ENCODE measurements at places on chromosomes 2 and 18. TPM values are rescaled to one million over a fixed set of nuclear protein-coding genes. Genes with fewer than 3 reads are reported as not detected.

DNA sequence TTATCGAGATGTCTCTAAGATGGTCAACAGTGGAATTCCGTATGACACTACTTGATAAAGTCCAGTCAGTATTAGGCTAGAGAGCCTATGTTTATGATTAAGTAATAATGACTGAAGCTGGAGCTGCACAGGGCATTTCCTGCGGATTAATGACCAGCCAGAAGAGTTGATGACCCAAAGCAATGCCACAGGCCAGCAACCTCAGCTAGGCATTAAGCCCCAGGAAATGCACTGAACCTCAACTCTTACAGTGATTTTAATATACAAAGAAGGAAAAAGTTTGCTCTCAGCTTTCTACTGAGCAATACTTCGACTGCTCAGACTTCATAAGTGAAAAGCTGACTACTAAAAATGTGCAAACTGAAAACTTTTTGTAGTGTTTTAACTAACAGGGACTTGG lies 3.9 kb downstream of the KCTD1 start:
- no peak for DNase-seq

GRCh38 chr2:174495365-174496012 lies 8.7 kb upstream of the GPR155 start:
- DNase-seq: no peak

LTBP1 gene
- total RNA-seq: 41.9 TPM

SERPINB3 gene
- total RNA-seq: not detected

DNA sequence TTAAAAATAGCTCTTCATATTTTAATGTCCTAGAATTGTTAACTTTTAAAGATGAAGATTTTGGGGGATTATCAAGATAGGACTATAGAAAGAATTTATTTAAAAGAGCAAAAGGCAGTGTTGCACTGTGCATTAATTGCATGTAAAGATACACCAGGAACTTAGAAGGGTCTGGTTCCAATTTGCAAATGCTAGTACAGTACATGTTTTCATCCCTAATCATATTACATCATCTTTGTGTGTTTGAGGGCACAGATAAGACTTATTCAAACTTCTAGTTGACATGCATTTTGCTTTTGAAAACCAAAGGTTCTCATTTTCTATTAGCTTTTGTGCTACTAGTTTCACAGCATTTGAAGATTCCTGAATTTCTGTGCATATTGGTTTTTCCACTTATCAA lies 231.7 kb upstream of the LYPD1 start:
- DNase-seq: no peak

CRYBA2 gene
- not detected for total RNA-seq

DNA sequence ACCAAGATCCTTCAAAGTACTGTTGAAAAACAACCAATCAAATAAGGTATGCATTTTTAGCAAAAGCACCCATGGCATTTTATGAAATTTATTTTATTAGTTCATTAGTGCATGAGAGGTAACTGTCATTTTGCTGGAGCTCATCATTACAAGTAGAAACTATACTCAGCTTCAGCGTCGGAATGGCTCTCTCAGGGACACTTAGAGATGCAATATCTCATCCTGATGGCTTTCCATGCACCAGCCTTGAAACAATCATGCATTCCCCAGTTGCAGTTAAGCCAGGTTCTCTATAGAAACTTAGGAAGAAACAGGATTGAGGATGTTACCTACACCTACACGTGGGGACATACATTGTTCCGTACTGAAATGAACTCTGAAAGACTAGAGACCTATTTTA lies 219.5 kb downstream of the GALR1 start:
- no peak for DNase-seq

DNA sequence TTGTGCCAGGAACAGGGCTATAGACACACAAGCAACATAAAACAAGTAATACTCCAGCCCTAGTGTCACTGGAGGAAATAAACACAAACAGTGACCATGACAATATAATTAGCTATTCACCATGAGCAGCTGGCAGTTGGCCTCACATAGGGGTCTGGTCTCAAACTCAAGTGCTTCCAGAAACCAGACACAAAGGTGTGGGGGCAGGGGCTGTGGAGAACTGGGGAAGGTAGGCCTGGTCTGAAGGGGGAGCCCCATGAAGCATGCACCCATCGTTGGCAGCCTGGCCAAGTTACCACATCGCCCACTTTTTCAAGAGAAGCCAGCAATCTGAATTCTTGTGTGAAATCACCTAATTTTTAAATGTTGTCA lies 49.5 kb upstream of the SP3 start:
- no peak for DNase-seq

DNA sequence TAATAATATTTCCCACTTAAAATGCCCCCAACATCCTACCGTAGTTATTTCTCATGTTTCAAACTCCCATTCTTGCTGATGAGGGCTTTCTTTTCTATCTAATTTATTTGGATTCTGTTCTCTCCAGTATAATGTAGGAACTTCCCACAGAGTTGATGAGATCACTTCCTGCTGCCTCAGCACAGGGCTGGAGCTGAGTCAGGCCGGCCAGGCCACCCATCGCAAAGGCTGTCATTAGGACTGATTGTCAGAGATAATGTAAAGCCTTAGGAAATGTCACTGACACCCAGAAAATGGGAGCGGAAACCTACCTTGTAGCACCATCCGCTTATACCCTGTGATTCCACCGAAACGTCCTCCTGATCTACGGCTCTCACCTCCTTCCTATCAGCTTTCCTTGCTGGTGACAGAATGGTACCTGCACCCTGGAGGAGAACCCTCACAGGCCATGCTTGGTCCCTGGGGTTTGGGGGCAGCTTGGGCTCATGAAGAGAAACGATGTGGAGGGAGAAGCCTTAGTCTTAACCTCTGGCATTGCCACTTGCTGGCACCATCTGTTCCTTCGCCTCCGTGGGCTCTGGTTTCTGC lies 672.8 kb upstream of the ID2 start:
- DNase-seq: no peak

DNA sequence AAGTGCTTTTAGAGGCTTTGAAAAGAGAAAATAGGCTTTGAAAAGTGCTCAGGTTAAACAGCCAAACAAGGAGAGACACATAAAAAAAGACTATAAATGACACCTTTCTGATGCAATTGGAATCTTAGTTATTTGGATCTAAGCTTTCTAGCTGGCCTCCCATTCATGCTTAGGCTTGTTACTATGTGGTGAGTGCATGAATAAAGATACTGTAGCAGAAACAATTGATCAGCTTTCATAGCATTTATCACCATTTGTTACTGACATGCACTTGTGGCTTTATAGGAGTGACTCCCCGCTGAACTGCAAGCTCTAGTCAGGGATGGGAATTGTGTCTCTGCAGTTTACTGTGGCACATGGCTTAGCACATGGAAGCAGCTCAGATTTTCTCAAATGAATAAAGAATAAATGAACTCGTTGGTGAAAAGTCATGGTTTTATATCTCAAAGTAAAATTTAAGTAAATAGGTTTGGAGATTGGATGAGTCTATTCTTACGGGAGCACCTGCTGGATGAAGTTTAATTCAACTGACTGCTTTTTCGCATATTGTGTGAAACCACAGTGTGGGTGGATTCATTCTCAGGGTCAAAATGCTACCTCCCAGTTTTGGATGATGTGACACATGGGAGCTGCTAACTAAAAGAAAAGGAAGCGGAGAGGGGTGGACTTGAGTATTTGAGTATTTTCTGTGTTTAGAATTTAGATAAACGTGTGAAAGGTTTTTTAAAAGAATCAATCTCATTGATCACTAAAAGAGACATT lies 91.1 kb upstream of the NOL4 start:
- DNase-seq: no peak

- no peak for DNase-seq
Measured at GRCh38 chr18:6811816-6812215, 82.3 kb downstream of the ARHGAP28 start.

GRCh38 chr2:207073801-207074678 lies 91.7 kb downstream of the KLF7 start:
- DNase-seq: no peak

DNA sequence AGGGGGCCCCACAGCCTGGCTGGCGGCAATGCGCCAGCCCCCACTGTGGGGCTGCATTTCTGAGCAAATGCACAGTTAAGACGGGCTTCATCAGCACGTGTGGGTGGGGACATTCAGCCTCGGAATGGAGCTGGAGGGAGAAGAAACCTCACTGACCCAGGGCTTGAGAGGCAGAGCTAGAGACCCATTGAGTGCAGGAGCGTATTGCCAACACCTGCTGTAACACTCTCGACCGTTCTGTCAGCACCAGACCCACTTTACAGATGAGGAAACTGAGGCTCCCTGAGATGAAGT lies 200.9 kb upstream of the RAB6C start:
- DNase-seq: no peak
